ENCODE measurements at places on chromosomes 2 and 18. TPM values are rescaled to one million over a fixed set of nuclear protein-coding genes. Genes with fewer than 3 reads are reported as not detected.

Gene RRM2
- total RNA-seq, result 19.3 TPM

Gene CYP27A1
- total RNA-seq, result 277 TPM

Gene DSG1
- total RNA-seq, result not detected

Gene CUL3
- total RNA-seq, result 78.6 TPM

Gene RAB6D
- 2.0 TPM for total RNA-seq

Gene COX7A2L
- total RNA-seq, result 77.3 TPM

Gene PRSS56
- total RNA-seq, result not detected

Gene BOLL
- total RNA-seq, result not detected

Gene COL5A2
- 53.6 TPM for total RNA-seq

Gene PAX8
- total RNA-seq, result 18.0 TPM

Gene RTP5
- total RNA-seq, result not detected

Gene RALB
- 50.4 TPM for total RNA-seq

Gene COLEC11
- total RNA-seq, result 0.70 TPM

Gene LAMA3
- total RNA-seq, result 14.9 TPM
